KG1 (cell line): ENCODE measurements at places on chromosomes 3 and 15.

- no peak for DNase-seq
These were observed 148.9 kb upstream of the ABI3BP start for GRCh38 chr3:101142160-101142559.

DNA sequence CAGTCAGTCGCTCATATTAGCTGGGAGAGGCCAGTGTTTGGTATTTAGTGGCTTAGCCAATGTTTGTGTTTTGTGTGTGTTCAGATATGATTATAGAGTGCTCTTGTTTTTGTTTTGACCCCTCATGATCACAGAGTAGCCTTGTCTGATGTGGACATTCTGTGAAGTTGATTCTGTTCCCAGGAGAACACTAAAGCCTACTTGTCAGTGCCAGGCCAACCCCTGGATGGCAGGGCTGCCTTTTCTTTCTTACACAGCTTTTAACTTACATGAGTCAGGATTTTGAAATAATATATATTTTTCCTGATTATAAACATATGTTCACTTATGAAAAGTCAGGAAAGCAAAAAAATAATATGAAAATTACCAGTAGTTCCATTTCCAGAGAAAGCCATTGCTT, 11.9 kb downstream of the CFAP161 start:
- no peak for DNase-seq

DNA sequence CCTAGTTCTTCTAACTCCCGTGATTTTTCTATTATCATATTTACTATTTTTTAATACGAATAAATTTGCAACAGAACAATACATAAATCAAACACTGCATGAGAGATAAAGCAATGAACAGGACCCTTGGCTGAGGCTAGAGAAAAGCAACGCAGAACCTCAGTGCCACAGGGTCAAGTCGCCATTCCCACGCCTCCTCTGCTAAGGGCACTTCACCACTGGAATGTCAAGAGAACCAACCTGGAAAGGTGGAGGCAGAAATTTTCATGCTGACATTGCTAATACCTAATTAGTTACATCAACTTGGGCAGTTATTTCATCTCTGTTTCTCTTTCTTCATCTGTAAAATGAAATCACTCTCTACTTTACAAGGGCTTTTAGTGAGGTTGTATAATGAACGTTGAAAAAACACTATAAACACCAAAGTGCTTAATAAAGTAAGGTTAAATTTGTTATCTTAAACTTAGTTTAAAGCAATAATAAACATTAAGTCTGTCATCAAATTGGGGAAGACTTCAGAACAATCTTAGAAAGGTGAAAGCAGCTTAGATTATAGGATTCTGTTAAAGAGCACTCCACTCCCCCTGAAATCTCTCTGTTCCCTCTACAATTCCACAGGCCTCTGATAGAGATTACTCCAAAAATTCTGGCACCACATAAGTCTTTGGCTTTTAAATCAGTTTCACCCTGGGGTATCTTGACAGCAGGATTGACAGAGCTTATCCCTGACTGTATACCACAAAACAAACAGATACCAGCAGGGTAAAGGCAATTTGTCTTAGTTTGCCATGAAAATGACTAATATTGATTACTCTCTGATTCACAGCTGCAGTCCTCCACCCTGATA, 41.9 kb downstream of the PLCH1 start:
- no peak for DNase-seq

DNA sequence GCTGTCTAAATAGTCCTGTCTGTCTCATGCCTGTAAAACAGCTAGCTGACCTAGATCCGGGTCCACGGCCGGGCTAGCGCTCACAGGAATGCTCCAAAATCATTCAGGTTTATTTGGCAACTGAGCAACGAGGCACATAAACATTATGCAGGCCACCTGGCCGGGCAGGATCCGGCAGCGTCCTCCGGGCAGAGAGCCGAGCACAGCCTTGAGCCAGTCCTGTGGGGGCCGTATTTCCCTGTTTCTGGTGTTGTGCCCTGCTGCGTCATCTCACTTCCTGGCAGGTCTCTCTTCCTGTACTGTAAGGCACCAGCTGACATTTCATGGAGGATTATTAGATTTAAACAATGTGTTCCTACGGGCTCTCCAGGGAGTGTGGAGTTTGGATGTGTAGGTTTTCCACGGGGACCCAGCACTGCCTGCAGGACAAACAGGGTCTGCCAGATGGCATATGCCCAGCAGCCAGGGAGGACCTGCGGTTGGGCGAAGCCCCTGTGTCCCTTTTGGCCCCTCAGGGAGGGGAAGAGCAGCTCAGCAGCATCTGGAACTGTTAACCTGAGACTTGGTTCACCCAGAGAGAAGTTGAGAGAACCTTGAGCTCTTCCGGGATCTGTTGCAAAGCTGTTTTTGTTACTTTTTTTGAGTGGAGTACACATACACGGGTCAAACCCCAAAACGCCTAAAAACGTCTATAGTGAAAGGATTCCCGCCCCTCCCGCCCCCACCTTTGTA, 16.6 kb upstream of the LRRK1 start:
- DNase-seq = no peak

- peak; percentile 44 for DNase-seq
These were observed 655 bp downstream of the CYFIP1 start for GRCh38 chr15:22979238-22980188.

DNA sequence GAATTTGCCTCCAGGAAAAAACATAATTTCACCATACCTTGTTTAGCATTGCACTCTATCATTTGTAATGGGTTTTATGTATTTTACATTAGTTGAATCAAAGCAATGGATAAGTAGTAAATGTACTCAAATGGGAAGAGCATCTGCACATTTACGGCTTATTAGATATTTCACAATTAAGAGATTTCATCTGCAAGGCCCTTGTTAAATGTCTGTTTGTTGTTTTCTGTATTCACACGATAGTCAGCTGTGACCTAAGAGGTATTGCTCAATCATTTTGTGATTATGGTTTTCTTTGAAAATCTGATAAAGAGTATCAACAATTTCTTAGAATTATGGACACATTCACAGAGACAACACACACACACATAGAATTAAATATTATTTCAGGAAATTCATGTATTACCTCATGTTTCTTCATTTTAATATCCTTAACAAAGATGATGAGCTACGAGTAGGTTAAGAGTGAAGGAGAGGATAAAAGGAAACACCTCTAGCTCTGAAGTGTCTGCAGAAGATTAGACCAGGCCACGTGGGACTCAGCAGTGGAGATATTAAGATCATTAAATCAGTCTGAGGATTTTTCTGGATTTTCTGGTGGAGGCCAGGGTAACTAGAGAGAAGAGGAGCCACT, 121.9 kb upstream of the POU1F1 start:
- DNase-seq = no peak

DNA sequence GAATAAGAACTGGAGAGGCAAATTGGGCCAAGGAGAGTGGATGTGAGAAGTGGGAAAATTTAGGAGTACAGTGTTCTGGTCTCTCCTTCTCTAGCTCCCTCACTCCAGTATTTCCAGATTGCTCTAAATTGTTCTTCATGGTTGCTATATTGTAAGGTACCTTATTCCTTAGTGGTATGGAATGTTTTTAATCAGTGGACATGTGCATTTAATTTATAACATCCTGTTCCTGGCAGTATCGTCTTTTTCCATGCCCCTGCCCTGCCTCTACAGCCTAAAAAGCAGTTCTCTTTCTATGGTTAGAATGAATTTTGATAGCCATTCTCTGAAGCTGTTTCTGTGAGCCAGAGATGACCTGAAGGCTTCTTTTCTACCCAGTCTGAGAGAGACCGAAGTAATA, 180.5 kb downstream of the TCF12 start:
- no peak for DNase-seq

- DNase-seq = no peak
These were observed 127.2 kb upstream of the PLSCR5 start for GRCh38 chr3:146732325-146732724.

DNA sequence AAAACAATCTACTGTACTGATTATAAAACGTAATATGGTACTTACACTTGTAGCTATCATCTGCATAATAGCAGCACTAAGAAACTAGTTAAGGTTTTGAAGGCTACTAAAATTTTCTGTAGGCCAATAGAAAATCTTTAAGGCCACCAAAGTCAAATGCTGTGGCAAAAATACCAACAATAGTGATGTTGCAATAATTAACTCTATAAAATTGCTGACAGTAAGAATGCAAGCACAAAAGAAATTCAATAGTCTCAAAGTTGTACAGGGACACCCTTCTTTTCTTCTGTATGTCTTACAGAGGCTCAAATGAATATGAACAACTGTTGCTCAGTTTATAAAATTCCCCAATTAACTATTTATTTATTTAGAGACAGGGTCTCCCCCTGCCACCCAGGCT, 62.0 kb downstream of the TMCC1 start:
- no peak for DNase-seq

DNA sequence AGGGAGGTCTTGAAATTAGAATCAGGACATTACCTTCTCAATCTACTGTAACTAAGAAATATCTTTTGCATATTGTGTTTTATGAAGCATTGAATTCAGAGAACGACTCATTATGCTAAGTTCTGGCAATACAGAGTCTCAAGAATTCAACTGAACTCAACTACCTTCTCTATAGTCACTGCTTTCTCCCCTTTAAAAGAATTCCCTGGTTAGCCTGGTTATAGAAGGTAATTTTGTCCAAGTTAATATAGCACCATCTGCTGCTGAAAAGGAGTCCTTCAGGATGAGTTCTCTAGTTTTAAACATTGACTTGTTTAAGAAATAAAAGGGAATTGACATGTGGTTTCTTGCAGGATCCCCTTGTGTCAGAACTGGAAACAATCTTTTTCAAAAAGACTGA, 60.2 kb downstream of the IL16 start:
- DNase-seq = no peak

DNA sequence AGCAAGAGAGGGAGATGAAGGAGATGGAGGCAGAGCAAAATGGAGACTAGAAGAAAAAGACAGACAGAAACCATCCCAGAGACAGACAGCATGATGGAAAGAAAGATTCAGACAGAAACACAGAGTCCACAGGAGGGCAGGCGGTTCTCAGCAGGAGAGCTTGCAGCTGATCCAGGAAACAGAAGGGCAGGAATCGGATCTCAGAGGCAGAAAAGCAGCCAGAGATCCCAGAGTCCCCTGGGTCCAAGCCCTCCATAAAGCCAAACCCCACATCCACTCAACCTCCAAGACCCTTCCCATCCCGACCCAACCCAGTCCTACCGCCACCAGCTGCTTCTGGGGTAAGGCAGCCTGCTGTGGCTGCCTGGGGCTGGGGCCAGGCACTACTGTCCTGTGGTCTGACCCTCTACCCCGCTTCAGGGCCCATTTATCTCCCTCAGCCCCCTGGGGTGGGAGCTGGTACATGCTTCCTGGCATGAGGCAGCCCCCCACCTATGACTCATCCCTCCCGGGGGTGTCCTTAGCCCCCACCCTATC, at the start of gene UCN2:
TSS of gene UCN2 (minus strand) at position 400 of the 537 bp plus-strand sequence. CDS start 657 bp downstream, outside the sequence.
- no peak for DNase-seq

DNA sequence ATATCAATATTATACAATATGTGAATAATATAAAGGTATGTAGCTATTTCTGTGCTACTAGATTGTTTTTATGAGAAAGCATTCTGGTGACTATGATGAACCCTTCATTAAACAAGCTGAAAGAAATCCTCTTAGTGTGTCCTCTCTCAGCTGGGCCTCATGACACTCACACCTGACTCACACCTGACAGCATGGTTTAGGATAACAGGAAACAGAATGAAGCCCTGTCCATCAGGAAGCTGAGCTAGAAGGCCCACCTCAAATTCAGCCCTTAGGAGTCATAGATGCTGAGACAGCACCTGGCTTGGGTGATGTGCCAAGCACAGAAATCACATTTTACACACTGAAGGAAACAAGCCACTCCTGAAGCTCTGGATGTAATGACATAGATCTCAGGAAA, 30.8 kb downstream of the CHCHD4 start:
- DNase-seq = no peak

DNA sequence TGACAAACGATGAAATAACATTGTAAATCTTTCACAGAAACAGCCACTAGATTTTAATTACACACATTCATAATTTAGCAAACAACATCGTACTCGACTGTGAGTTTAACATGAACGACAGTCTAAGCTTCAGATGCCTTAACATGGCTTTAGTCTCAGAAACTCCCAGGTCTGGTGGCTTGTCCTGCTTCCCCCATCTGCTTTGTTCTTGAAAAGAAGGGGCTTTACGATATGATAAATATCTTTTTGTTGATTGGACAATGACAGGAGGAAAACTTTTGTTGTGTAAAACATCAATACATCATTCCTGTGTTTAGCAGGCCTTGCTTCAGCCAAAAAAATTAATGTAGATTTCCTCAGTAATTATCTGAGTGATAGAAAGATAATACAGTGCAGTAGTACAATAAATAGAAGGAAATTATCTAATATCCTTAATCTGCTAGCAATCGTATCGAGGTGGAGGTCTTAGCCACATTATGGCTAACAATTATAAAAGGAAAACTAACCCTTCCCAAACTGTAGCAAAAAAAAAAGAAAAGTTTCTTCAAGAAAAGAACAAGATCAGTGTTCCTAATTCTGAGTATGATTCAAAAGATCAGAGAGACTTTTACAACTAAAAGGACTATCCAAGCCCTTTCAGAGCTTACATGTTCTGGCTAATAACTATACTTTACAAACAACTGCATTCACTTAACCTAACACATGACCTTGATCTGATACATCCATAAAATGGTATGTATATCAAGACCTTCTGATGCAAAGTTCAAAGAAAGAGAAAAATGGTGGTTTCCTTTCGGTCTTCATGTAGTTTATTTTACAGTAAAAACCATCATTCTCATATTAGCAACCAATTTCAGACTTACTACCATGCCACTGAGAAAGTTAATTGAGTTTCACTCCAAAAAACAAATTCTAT, 535.7 kb downstream of the FOXP1 start:
- no peak for DNase-seq

- no peak for DNase-seq
These were observed 45.8 kb downstream of the KLF15 start for GRCh38 chr3:126311338-126311978.

GRCh38 chr3:188646592-188646991, 492.6 kb downstream of the LPP start:
- peak; percentile 11 for DNase-seq

GRCh38 chr3:135440233-135440632, 525.3 kb upstream of the PPP2R3A start:
- no peak for DNase-seq

GRCh38 chr3:194961571-194961970, 275.9 kb downstream of the FAM43A start:
- no peak for DNase-seq

- no peak for DNase-seq
These were observed 1109.3 kb downstream of the ROBO2 start for GRCh38 chr3:78148986-78149717.

- no peak for DNase-seq
These were observed 22.2 kb upstream of the DYNC1LI1 start for GRCh38 chr3:32592696-32593353.
